ENCODE measurements at places on chromosomes 13 and 19.

DNA sequence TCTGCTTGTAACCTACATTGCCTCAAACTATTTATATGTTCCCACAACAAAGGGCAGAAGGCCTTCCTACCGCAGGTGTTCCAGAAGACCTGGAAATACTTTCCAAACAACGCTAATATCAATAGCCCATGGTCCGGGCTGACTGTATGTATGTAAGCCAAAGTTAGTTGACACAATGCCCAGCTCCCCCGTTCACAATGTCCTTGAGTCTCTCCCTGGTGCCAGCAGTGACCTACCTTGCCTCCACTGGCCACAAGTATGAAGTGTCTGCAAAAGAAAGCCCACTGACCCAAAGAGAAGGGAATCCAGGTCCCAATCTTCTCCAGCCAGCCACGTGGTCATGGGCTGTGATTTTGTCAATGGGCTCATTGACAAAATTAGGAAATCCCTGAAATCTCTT, 118.6 kb downstream of the DLEU7 start:
- no peak for DNase-seq

DNA sequence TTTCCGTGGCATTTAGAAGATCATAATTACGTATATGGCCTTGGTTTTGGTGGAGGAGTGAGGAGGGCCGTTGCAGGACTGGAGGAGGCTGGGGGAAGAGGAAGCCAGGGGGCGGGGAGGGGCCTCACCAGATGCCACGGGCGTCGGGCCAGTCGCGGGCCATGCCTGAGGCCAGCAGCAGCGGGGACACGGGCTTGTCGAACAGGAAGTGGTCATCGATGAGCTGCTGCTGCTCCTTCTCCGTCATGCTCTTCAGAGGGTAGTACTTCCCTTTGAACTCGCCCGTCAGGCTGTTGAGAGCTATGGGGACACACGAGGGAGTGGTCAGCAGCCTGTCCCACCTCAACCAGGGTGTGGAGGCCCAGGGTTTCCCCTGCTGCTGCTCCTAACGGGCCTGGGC, 11.1 kb downstream of the CKM start:
- no peak for DNase-seq

DNA sequence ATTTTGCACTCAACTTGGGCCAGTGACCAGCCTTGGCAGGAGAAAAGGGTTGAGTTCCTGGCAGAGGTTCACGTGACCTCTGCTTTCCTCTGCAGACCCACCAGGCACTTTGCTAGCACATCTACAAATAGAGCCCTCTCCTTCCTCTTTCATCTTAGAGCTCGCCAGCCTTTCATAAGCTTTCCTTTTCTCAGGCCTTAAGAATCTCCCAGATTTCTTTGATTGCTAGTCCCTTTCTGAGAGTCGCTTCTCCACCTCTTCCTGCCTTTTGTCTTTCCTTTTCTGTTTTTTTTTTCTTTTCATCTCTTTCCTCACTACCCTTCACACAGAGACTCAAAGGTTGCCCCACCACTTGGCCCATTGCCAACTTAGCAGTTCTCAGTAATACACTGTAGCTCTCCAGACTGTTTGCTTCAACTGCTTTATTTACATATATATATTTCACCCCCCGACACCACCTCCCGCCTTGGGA, 375.7 kb upstream of the SPRY2 start:
- no peak for DNase-seq

DNA sequence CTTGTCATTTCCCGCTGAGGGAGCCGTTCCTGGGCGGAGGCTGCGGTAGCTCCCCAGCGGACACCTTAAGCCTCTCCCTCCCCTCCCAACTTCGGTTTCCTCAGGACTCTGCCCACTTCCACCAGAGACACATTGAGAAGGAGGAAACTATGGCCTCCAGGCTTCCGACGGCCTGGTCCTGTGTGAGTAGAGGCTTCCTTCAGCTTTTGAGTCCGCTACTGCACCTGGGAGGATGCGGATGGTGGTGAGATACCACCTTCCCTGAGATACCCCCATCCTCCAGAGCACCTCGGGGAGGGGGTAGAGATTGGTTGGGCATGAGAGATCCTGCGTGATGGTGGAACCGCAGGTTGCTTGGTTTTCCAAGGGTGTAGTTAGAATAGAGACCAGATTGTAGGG, 955 bp downstream of the ZNF274 start:
- no peak for DNase-seq

DNA sequence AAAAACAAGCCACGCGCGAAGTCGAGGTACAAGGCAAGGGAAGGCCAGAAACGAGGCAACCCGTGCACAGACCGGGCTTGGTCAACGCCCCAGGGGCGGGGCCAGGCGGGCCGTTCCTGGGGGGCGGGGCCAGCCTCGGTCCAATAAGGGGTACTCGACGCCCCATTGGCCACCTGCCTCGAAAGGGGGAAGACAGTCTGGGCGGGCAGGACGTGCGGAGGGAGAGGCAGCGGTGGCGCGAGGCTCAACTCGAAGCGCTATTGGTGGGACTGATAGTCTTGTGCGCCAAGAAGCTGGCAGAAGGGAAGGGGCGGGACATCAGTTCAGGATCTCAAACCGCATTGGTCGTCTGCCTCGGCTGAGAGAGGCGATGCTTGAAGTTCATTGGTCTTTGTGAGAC, at the start of gene LYPD4:
LYPD4 (minus strand) TSS at position 83 of the 400 bp plus-strand sequence. CDS start 5,398 bp downstream, outside the sequence.
- DNase-seq = no peak

DNA sequence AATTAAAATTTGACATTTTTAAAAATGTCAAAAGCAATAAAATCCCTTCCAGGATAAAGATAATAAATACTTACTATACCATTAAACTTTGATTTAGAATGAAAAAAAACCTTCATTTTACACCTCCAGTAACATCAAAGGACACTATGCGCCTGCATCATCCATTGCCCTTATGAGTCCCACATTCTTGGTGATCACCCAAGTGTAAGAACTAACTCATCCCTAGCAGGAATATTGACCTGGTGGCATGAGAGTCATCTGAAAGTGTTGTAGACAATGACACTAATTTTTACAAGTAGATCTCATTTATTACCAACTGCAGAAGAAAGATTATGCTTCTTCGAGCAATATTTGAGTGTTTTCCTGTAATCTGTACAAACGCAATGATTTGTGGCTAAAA, 1128.9 kb downstream of the EFNB2 start:
- DNase-seq = no peak

DNA sequence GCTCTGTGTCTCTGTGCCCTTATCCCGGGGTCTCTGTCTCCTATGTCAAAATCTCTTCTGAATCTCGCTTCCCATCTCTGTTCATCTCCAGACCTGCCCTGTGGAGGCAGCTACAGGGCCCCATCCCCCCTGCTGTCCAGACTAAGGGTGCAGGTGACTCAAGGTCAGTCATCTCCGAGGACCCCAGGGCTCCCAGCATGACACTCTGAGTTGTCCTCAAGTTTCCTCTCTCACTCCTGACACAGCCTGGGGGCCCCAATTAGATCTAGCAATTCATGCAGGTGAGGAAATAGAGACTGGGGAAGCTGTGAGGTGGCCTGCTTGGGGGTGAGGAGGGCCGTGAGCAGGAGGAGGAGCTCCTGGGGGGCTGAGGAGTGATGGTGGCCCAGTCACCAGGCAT, 2.1 kb upstream of the CNFN start:
- DNase-seq = no peak

GRCh38 chr19:28691683-28692082, 521.3 kb downstream of the UQCRFS1 start:
- no peak for DNase-seq

GRCh38 chr13:41716236-41716635, 244.7 kb downstream of the VWA8 start:
- DNase-seq = no peak

DNA sequence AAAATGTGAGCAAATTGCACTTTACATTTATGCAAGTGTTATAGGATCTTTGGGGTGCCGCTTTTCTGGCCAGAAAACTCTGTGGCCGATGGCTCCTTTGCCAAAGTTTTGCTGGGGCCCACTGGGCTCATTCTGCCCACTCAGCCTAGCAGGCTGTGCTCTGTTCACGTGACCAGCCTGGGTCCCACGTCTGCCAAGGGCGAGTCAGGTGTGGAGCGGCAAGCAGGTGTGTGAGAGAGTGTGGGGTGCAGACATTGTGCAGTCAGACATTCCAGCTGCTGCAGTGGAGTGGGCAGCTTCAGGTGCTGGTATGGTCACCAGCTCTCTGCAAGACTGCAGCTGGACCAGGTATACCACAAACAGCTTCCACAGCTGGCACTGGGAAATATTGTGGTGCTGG, 2305.7 kb downstream of the PCDH9 start:
- DNase-seq = no peak

All from AG09309 (cell line).